ENCODE measurements at places on chromosomes 2 and 18.
A peak's percentile ranks its signal among the peaks of the same experiment; 100 is the strongest.

DNA sequence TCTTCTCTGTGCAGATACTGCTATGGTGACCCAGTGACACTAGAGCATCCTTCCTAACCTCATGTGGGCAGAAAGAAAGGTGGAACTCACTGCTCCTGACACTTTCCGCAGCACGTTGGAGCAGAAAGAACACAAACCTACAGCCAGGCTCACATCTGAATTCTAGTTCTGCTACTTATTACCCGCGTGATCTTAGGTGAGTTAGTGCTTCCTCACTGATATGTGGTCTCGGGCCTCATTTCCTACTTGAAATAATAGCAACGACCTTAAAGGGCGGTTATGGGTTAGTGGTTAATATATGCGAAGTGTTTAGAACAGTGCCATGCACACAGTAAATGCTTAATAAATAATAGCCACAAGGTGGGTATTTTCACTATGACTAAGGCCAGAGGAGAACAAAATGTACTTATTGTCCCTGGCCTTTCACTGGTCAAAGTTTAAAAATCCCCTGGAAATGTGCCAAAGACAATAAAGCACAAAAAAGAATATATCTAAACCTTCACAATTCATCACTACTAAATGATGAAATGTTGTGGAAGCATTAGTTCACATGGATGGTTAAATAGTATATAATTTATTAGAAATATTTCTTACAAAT lies 66.6 kb downstream of the MYOM1 start:
- no peak for DNase-seq

GRCh38 chr2:147181351-147182029 lies 663.3 kb upstream of the ACVR2A start:
- DNase-seq, result no peak

DNA sequence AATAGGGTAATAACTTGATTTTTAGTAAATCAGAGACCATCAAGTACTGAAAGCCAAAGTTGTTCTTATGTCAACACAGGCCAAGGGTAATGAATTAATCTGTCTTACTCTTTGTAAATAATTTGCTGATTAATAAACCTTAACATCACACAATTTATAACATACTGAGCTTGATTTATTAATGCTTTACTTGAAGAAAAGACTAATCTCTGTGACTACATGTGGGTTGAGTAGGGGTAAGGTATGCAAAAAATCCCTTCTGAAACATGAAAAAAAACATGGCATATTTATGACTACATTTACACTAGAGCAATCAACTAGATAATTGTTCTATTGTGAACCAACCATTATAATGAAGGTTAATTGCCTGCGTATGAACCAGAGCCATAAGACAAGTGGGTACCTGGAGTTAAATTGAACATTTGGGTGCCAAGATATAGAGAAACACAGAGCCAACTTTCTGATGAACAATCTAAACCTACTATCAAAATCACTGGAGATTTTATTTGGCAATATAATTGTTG lies 67.7 kb upstream of the GRB14 start:
- DNase-seq, result no peak

GRCh38 chr2:142545036-142545435 lies 332.4 kb upstream of the KYNU start:
- DNase-seq, result no peak

GRCh38 chr2:204726831-204727230 lies 181.6 kb downstream of the PARD3B start:
- DNase-seq, result no peak

GRCh38 chr18:58391231-58391825 lies 237.6 kb downstream of the ALPK2 start:
- no peak for DNase-seq

DNA sequence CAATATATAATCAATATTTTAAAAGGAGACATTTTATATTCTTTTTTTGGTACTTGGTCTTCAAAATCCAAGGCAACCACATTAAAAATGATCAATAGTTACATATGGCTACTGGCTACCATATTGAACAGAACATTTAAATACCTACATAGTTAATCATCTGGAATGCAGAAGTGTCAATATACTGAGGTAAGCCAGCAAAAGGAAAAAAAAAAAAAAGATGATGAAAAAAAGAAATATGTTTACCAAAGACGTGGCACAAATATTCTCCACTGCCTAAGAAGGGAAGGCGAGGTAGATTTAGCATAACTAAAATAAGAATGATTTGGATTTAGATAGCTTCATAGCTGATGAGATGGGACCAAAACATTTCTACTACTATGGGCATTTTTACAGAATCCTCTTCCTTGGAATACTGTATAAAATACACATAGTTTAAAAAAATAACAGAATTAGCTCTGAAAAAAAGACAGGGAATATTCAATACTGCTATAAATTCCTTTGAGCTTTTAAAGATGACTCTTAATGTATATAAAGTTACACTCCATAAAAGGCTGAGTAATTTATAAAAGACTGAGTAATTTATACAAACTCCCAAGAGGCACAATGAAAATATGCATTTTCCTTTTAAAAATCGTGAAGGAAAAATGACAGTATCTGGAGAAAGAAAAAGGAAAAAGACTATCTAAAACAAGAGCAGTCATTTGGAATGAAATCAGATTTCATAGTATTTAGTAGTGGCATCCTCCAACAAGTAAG lies 63.5 kb downstream of the CDH2 start:
- no peak for DNase-seq

- no peak for DNase-seq
These were observed 139.7 kb upstream of the NOSTRIN start for GRCh38 chr2:168662651-168663208.

DNA sequence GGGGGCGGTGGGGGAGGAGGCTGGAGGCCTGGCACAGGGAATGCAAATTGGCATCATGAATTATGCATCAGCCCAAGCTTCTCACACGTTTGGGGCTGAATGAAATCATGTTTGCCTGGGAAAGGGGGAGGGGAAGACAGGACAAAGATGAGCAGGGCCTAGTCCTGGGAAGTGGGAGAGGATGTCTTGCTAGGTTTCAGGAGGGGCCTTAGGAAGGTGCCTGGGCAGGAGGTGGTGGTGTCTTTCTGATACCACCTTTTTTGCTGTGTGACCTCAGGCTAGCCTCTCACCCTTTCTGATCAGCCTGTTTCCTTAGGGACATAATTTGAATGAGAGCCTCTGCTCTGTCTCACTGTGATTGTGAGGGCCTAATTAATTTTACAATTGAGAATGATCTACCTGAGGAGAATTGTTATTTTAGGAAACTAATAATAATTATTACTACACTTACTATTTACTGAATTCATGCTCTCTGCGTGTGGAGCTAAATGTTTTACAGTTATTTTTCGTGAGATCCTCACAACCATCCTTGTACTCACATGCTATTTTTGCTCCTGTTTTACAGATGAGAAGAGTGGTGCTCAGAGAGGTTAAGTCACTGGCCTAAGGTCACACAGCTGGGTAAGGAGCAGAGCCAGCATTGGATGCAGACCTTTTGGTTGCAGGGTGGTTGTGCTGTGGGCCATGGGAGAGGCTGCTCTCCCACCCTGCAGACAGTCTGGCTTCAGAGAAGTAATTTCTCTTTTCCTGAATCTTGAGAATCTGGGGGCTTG lies 39.6 kb downstream of the INHBB start:
- DNase-seq, result no peak

DNA sequence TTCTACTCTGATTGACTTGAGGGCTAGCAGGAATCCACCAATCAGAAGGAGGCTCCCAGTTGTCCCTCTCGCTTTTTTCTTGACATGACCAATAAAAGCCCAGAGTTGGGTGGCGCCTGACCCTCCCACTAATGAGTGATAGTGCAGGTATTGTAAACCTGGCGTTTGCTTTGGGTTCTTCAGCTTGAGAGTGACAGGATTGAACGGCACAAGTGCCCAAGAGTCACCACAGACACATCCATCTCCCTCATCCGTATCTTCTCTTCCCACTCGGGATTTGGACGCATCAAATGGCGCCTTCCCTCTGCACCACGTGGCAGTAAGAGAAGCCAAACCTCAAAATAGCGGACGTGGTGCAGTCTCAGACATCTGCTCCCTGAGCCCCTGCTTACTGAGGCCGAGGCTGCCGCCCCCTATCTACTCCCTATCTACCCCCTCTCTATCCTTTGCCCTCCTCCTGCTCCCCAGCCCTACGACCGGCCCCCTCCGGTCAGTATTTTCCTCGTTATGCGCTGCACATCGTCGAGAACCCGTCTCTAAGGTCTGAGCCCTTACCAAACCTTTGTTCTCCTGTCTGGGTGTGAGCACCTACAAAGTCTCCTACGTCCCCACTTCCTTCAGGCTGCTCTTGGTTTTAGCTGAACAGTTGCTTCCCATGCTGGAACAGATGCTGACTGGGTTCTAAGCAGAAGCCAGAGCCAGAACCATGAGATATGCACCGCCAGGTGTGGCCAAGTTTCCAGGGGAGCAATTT lies 881 bp upstream of the FAM161A start:
- peak; percentile 73 for DNase-seq

Measured in activated CD8-positive, alpha-beta memory T cell treated with anti-CD3 and anti-CD28 coated beads for 4 hours (primary cell).